CD4-positive, alpha-beta T cell treated with Interleukin-10 for 1 hour (primary cell): ENCODE measurements at places on chromosomes 16 and 17.
A peak's percentile ranks its signal among the peaks of the same experiment; 100 is the strongest.

DNA sequence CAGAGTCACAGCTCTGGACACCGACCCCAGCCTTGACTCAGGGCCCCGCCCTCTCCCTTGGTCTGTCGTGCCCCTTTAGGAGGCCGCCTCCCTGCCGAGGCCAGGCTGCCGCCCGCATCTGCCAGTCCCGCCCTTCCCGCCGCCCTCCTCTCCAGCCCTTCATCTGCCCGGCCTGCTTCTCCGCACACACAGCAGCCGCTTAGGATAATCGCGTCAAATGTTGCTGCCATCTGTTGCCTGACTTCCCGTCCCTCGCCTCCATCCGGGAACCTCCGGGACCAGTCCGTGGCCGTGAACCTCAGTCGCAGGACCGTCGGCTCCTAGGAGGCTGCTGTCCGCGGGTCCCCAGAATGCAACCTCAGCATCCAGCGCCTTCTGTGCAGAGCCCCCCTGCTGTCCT lies 11.9 kb downstream of the GSE1 start:
- DNase-seq: no peak

DNA sequence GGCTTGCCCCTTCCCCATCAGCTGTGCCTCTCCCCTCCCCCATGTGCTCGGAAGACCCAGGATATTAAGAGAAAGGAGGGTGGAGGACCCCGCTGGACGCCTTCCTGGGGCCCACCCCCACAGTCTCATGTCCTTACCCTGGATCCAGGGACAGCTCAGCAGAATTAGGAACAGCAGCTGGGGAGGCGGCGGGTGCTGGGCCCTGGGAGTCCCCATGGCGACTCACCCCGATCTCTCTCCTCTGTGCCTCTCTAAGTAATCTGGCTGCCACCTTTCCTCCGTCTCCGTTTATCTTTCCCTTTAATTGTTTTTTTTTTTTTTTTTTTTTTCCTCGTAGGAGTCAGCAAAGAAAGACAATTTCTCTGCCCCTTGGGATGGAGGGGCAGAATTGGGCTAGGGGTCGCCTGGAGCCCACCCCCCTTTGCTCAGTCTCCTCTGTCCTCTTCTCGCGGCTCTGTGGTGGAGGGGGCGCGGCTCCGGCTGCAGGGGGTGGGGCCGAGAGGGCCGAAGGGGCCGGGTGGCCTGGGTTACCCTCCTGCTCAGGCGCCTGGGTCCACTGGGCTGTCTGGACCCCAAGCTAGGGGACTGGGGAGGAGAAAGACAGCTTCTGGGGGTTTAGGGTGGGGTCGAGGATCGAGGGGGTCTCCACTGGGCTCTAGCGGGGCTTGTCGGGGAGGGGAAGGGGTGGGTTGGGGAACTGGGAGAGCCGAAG lies 390 bp downstream of the SEZ6L2 start:
- DNase-seq: no peak

DNA sequence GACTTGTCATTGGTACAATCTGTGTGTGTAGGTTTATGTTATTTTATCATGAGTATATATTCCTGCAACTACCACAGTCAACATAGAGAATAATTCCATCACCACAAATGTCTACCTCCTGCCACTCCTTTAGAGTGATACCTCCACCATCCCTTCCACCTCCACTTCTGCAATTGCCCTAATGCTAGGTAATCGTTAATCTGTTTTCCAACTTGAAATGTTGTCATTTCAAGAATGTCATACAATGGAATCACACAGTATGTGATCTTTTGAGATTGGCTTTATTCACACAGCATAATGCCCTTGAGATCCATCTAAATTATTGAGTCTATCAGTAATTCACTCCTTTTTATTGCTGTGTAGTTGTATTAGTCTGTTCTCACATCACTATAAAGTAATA lies 414.8 kb upstream of the C16orf82 start:
- DNase-seq: no peak

DNA sequence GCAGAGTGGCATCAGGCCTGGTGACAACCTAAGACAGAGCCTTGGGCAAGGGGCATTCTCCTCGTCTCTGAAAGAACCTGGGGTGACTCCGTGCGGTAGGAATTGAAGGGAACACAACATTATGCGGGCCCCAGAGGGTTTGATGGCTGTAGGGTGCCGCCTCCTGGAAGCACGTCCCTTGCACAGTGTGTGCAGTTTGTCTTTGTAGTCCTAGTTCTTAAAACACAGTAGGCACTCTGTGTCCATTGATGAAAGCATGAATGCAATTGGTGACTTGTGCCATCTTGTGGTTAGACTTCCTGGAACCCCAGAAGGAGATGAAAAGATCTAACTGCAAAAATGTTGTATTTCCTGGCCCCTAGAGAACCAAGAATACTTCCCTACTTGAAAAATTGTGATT lies 279.8 kb downstream of the UTP18 start:
- peak; percentile 8 for DNase-seq
